ENCODE measurements at places on chromosomes 6 and 20.

DNA sequence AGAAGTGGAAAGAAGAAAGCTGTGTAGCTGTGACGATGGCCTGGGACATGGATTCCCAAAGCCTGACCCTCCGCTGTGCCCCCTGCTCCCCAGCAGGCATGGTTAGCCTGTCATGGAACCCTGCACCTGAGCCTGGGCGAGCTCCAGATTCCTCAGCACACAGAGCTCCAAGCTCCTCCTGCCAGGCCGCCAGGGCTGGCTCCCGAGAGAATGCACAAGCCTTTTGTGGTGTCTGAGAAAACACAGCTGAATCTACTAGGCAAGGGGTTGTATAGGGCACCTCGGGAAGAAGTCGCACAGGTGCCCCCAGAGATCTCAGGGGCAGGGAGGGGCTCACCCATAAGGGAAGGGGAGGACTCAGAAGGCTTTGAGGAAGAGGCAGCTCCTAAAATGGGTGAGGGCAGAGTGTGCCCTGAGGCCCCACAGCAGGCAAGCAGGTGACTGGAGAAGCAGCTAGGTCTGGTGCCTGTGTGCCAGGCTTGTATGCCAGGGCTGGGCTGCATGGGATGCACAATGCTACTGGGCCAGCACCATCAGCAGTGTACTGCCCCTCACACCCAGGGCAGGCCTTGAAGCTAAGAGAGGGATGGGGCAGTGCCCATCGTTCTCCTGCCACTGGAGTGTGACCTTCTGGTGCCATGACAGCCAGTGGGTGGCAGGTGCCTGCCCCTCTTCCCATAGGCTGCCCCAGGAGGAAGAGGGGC lies 64.3 kb upstream of the CD93 start:
- no peak for DNase-seq

DNA sequence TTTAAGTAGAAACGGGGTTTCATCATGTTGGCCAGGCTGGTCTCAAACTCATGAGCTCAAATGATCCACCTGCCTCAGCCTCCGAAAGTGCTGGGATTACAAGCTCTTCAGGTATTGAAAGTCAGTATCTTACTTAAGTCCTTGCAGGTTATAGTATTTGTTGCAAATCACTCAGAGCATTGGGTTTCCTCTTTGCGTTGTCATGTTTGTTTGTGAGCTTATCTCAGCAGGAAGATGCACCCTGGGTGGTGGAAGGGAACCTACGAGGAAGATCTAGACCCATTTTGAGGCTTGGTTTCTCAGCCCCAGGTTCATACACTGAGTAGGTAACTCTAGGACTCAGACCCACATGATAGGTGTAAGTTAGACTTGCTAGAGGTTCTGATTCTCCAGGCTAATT lies 18.6 kb downstream of the MYH7B start:
- DNase-seq = no peak

GRCh38 chr6:96683819-96684528 lies 121.0 kb downstream of the FHL5 start:
- DNase-seq = no peak

DNA sequence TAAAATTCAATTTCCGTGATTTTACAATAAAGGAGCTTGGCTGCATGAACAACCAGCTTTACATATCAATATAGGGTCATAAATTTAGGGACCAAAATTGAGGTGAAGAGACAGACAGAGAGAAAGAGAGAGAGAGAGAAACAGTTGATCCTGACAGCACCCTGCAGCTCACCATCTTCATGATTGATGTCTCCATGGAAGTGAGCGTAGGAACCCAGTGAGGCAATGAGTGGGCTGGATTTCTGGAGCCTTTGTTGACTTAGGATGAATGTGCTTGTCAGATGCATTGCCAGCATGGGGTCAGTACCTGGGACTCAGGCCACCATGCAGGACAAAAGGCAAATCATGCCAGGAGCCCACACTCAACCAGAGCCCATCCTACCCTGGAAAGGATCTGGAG lies 165.1 kb upstream of the SYNDIG1 start:
- no peak for DNase-seq

Data from NCI-H1092 (cell line).